Brain (organoid and tissue), 16 donors: ENCODE measurements at places on chromosomes 3 and 15.

DNA sequence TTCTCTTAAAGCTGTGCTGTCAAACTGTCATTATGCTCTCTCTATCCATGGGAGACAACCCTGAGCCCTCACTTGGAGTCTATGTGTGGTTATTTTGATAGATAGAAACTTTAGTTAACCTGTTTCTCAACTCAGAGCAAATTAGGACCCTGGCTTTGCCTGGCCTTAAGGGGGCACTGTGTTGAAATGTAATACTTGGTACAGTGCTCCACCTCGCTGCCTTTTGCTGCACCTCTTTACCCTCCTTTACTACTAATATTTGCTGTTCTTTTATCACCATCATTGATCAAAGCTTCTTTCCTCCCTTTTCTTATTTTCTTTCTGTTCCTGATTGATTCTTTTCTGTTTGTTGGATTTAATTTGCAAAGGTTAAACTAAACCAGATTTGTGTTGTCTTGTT, 34.3 kb downstream of the STT3B start:
- DNase-seq: no peak

- no peak for DNase-seq
Observed at GRCh38 chr15:80549191-80549590, 145.0 kb downstream of the ARNT2 start.

DNA sequence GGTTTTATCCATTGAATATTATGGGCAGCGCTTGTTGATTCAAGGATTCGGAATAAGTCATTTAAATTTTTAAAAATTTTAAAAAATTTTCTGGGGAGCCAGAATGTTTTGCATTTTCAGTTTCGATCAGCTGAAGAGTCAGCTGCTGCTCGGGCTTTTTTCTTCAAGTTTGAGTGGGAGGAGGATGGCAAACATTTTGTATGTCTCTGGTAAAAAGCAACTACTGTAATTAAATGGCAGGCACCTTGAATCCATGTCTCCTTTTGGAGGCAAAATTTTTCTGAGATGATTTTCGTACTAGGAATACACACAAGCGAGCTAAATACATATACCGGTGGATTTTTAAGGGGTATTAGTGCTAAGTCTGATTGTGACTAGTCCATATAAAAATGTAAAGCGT, 612 bp downstream of the C3orf38 start:
- peak; percentile 39 for DNase-seq

GRCh38 chr3:123559040-123559861, 25.6 kb downstream of the HACD2 start:
- peak; percentile 67 for DNase-seq

DNA sequence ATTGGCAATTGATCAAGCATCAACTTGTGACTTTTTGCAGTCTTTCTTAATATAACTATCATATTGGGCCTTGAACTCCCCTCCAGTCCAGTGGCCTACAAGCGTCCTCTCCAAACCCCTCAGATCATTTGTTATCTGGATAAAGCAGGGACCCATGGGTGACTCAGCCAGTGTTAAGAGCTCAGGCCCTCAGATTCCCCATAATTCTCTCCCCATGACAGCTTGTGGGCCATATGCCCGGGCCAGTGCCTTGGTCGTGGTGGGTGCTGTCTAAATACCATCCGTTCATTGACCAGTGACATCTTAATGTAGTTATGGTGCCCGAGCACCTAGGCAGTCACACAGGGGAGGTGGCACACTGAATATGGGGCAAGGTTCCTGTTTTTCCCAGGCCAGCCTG, 18.1 kb downstream of the MCF2L2 start:
- no peak for DNase-seq

- no peak for DNase-seq
Observed at GRCh38 chr3:42717306-42717705, 14.7 kb upstream of the HHATL start.

DNA sequence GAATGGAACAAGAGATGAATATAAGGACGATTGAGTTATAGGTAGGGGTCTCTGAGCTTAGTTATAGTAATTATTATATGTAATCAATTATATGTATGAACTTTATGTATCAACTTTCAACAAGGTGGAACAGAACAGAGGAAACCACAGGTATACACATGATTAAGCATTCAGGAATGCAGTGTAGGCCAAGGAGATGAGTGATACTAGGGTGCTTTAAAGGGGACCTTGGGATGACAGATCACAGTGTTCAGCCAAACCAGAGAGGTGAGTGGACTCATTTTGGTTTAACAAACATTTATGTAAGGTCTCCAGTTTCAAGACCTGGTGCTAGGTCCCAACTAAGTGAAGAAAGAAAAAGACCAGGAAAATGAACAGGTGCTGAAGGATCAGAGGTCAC, 895.5 kb downstream of the ROBO2 start:
- no peak for DNase-seq

GRCh38 chr3:48919215-48920138, 835 bp downstream of the ARIH2 start:
- DNase-seq: peak; percentile 41

GRCh38 chr3:112448939-112449338, 50.3 kb downstream of the BTLA start:
- DNase-seq: no peak

GRCh38 chr3:170835336-170835735, 34.7 kb downstream of the RPL22L1 start:
- DNase-seq: peak; percentile 69

DNA sequence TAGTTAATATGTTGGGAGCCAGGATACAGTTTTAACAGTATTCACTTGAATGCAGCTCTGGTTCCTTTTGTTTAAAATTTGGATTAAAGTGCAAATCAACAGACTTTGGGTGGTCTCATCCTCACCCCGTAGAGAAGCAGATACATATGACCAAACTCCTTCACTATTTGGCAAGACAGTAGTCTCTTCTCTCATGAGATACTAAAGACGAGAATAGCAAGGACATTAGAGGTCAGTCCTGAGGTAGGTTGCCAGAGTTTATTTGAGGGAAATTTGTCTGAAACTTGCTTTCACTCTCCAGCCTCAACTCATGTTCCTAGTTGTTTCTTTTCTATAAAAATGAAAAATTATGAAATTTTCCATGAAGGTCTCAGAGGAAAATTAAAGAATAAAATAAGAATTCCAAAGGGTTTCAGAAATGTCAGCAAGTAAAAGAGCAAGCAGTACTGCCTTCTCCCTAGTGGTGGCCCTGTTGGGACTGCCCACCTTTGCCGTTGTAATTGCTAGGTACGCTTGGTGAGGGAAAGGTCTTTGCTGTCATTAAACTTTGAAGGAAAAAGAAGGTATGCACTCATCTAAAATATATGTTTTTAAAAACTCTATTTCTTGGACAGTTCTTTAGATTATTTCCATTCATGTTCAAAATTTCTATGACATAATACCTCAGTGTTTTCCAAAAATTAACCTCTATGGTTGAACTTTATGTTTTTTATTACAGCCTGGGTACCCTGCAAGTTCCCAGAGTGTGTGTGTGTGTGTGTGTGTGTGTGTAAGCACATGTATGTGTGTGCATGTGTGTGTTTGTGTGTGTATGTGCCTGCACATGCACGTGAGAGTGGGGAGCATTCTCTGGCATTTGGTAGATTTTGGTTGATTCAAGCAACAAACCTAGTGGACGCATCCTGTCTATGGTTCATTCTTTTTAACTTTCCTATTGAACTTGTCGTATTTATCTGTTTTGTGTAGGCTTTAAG, 111.4 kb downstream of the CMSS1 start:
- DNase-seq: no peak

GRCh38 chr3:152346740-152347139, 78.0 kb downstream of the MBNL1 start:
- DNase-seq: no peak

DNA sequence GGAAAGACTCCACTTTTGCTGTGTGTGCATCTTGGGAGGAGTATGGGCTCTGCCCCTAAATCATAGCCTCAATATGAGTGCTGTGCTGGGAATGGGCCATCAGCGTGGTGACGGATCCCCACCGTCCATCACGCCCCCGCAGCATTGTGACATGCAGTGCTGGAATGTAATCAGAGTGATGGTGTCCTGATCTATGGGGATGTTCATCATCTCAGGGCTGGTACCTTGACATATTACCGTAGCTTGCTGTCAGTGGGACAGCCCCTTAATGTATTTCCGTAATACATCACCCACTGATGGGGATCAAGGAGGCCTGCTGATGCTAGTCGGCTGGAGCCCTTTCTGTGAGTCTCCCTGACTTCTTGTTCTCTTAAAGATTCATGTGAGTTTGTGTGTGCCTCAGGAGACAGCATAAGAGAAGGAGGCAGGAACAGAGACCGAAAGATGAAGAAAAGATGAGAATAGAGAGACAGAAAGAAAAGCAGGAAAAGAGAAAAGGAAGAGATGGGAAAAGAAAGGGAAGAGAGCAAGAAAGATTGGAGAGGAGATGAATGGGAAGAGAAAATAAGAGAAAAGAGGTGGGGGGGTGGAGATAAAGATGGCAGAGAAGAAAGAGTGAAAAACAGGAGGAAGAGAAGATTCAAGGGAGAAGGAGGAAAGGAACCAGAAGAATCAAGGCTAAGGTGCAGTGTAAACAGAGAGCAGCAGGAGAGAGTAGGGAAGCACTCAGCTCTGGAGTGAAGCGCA, 183.7 kb downstream of the RPLP1 start:
- DNase-seq: no peak

- peak; percentile 28 for DNase-seq
Observed at GRCh38 chr15:27693280-27693679, 405.8 kb downstream of the OCA2 start.

- DNase-seq: no peak
Observed at GRCh38 chr3:156793400-156793799, 32.8 kb upstream of the LEKR1 start.

DNA sequence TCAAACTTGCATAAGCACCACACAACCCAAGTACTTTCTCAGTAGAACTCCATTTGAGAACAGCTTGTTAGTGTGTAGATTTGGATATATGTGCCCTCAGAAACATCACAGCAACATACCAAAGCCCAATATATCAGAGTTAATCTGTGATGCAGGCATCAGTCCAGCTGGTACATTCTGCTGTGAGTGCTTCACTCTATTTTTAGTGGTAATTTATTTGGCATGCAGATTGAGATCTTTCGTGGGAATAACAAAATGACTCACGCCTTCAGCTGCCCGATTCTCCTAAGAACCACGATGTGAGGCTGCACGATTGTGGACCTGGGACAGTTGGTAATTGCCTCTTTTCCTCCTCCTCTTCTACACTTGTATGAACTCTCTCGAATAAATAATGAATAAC, 730.7 kb downstream of the SQOR start:
- DNase-seq: peak; percentile 98

DNA sequence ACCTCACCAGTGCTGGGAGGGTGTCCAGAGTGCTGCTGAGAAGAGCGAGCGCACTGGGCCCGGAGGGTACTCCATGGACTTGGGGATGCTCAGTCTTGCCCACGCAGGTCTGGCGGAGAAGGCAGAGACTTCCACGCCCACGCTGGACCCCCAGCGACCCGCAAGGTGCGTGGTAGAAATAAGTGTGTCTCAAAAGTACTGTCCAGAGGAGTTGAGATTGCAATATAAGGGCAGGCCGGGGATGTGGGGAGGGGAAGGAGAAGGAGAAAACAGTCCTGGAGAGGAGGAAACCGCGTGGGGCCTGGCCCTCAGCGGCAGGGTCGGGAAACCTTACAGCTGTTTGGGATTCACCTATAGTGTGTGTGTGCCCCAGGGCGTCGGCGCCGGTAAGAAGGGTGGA, 38.9 kb downstream of the NR2F2 start:
- no peak for DNase-seq

- peak; percentile 68 for DNase-seq
Observed at GRCh38 chr3:179181021-179181472, 32.9 kb downstream of the PIK3CA start.

DNA sequence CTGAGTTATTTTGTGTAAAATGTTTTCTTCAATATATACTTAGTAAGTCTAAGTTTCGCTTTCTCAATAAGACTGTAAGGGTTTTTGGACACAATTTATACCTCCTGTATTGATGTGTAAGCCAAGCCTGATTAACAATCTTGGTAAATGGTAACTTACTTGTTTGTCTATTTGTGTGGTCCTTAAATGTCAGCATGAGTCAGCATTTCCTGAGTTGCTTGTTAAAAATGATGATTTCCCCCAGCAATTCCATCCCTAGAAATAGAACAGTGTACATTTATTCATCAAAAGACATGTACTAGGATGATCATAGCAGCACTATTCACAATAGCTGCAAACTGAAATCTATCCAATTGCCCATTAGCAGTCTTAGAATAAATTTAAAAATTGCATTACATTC, 53.4 kb upstream of the LRIG1 start:
- no peak for DNase-seq

DNA sequence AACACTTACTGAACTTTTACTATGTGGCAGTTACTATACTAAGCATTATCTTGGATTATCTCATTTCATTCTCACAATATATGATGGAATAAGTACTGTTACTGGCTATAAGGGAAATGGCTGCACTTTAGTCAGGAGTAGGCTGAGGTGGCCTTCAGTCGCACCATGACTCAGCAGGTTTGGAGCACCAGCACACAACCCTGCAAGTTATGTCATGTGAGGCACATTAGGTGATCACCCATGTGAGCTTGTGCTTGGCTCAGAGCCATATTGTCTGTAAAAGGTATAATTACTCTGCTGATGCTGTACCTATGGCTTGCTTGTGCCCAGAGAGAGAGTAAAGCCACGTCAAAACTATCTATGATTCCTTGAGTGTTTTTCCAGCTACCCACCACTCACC, 54.1 kb upstream of the TIPARP start:
- DNase-seq: no peak

GRCh38 chr3:4350789-4351163, 47.6 kb downstream of the SETMAR start:
- peak; percentile 82 for DNase-seq

DNA sequence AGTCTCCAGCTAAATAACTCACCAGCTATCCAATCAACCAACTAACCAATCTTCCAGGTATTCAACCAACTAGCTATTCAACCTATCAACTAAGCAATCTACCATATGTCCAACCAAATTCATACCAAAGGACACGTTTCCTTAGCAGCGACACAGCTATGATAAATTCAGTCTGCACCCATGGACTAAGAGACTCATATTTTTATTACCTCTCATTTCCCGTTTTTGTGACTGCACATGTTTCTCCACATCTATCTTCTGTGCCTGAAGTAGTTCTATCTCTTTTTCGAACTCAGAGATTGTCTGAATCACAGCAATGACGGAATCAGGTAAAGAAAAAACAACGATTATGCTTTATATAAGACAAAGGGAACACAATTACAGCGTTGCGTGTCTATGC, 34.0 kb upstream of the GNB5 start:
- no peak for DNase-seq

DNA sequence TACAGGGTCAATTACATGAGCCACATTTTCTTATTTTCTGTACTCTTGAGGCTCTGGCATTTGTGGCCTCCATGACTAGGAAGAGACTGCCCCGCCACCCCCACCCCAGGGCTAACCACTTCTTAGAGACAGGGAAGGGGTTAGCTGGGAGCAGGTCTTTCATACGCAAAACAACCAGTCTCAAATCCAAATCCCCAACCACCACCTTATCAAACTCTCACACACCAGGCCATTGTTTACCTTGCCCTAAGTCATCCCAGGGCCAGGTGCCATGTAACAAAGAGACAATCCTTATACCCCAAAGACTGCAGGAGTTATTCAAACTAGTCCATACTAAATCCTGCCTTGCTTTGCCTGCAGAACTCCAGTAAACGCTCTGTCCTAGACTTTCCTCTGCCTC, 77.8 kb downstream of the B3GNT5 start:
- no peak for DNase-seq
